ENCODE measurements at places on chromosomes 6 and 20. TPM values are rescaled to one million over a fixed set of nuclear protein-coding genes. Genes with fewer than 3 reads are reported as not detected.

DNA sequence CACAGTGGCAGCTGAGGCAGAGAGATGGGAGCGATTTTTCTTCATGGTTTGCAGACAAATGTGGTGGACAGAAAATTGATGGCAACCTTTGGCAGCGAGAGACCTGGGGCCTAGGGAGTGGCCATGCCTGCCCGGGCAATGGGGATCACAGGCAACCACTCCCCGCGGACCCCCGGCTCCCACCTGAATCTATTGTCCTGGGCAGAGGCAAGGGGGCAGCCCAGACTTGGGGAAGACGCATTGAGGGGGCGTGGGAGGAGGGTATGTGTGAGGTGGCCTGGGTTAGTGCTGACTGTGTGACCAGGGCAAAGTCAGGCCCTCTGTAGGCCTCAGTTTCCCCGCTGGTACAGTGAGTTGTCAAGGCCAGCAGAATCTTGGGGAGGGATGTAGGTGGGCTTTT, 53.6 kb upstream of the BLCAP start:
- no peaks in the 10 kb centered on the region for H3K4me1 ChIP-seq
- H3K36me3 ChIP-seq, result no peaks in the 10 kb centered on the region
- H3K4me3 ChIP-seq, result no peak overlapping the region

DNA sequence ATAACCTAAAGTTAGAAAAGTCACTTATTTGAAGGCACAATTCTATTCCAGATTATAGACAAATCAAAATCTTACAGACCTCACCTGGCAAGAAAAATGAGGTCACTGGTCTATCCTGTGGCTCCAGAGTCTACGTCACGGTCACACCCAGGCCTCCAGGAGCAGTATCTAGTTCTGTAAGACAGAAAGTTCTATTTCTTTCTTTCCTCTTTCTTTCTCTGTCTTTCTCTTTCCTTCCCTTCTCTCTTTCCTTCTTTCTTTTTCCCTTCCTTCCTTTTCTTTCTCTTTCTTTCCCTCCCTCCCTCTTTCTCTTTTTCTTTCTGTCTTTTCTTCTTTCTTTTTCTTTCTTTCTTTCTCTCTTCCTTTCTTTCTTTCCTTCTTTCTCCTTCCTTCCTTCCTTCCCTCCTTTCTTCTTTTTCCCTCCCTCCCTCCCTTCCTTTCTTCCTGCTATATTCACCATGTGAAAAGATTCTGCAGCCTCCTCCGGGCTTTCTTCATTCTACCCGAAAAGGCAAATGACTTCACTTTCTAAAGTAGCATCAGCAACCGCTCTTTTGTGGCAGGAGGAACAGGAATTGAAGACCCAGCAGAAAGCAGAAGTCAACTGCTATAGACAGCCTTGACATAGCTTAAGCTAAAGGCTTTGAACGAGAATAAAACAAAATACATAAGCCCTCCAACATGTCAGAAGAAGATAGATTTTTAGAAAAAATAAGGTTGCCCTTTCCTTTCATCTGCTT, 83.9 kb upstream of the SIRPG start:
- no peak overlapping the region for H3K4me3 ChIP-seq
- H3K4me1 ChIP-seq, result peaks cover 7% of the 10 kb centered on the region
- no peak for DNase-seq

DNA sequence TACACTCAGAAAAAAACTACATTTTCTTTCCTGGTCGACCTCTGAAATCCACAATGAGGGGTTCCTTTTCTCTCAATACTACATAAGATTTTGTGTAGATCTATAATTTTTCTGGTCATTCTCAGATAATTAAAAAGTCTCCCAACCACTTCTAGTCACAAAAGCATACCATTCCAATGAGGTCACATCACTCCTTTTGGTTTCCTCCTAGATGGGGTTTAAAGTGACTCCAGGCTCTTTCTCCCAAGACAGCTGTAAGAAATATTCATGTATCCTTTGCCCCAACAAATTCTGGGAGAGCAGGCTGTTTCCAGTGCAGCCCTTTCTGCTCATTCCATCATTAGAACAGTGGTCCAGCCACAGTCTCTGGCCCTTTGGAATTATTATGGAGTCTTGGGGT, 43.1 kb upstream of the BEND6 start:
- H3K4me3 ChIP-seq, result no peak overlapping the region
- no peak for DNase-seq
- no peaks in the 10 kb centered on the region for H3K27me3 ChIP-seq
- no peaks in the 10 kb centered on the region for H3K36me3 ChIP-seq
- H3K27ac ChIP-seq, result no peak overlapping the region
- no peaks in the 10 kb centered on the region for H3K4me1 ChIP-seq

DNA sequence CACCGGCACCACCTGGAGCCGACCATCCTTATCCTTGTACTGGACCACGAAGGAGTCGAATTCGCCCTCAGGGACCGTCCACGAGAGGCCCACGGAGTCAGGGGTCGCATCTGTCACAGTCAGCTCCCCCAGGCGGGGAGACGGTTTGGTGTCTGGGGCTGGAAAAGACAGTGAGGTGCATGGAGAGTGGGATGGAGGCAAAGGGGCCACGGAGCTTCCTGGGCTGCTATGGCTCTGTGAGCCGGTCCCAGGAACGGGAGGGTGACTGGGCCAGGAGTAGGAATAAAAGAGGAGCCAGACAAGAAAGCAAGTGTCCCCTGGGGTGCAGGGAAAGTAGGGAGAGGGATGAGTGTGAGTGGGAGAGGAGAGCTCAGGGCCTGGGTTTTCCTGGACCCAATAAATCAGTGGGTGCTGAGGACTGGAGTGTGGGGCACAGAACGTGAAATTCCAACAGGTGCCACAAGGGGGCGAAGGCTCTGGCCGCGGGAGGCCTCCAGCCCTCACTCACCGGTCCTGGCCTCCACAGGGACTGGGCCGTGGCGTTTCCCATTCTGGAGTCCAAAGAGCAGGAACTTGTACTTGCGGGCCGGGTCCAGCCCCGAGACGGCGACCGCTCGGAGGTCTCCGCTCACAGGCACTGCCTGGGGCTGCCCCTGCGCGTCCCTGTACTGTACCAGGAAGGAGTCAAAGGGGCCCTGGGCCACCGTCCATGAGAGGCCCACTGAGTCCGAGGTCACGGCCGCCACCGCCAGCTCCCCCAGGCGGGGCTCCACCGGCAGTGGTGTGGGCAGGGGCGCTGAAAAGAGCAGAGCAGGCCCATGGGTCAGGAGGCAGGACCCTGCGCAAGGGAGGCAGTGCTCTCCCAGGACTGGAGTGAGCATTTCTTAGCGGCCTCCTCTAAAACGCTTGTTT, 9.9 kb downstream of the CYP21A2 start:
- peaks cover 4% of the 10 kb centered on the region for H3K4me1 ChIP-seq
- H3K4me3 ChIP-seq, result no peak overlapping the region
- no peak overlapping the region for H3K27ac ChIP-seq
- H3K36me3 ChIP-seq, result no peaks in the 10 kb centered on the region
- DNase-seq, result peak; percentile 56

DNA sequence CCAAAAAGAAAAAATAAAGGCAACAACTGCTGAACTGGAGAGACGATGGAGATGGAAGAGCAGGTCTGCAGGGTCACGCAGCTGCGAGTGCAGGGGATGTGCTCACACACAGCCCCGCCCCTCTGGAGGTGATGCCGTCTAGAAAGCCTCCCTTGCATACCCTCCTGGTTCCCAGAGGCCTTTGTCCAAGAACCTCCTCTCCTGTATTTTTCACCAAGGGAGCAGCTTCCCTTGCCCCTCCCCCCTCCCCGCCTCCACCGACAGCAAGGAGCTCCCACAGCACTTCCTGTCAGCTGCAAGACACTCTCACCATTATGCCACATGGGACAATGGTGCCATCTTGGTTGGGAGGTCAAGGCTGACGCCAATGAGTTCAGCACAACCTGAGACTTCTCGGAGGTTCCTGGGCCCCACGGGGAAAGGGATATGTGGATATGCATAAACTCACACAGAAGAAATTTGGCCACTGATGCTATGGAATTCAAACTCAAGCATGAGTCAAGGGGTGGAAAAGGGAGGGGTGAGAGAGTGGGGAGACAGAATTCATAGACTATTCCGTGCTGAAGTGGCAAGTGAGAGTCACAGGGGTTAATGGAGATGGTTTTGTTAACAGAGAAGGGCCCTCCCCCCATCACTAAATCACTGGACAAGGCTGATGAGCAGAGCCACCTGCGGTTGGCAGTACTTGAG, 132.9 kb downstream of the SCML4 start:
- peaks cover 2% of the 10 kb centered on the region for H3K4me1 ChIP-seq
- H3K27ac ChIP-seq, result no peak overlapping the region
- H3K27me3 ChIP-seq, result no peaks in the 10 kb centered on the region
- H3K4me3 ChIP-seq, result no peak overlapping the region
- no peaks in the 10 kb centered on the region for H3K36me3 ChIP-seq

DNA sequence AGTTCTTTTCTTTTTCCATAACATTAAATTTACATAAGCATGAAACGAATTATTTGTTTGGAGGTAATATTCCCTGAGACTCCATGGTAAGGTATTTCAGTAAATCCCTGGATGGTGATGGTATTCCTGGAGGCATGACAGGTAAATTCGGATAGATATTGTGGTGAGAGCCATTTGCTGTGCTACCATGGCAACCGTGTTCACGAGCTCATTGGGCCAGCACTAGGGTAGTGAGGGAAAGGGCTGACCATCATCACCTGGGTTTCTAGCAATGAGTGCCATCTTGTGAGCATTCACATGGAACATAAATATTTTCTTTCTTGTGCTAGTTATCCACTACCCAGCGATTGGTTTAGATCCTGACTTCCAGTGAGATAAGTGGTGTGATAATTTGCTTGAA, 51.9 kb upstream of the GNRH2 start:
- H3K27me3 ChIP-seq, result no peaks in the 10 kb centered on the region
- H3K27ac ChIP-seq, result no peak overlapping the region
- no peak overlapping the region for H3K4me3 ChIP-seq
- H3K4me1 ChIP-seq, result peaks cover 25% of the 10 kb centered on the region

DNA sequence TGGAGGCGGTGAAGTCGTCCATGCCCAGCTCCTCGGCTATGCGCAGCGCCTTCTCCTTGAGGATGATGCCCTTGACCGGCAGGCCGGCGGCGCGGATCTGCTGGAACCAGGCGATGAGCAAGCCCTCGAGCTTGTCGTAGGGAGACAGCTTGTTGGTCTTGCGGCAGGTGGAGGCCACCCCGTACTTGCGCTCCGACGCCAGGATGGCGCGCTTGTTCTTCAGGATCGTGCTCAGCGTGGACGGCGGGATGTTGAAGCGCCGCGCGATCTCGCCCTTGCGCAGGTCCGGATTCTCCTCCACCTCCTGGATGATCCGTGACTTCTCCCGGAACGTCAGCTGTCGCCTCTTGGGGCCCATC, 435 bp downstream of the CENPB start:
- H3K4me3 ChIP-seq, result peak overlapping the region; percentile 82
- peaks cover 10% of the 10 kb centered on the region for H3K36me3 ChIP-seq
- H3K27ac ChIP-seq, result peak overlapping the region; percentile 80
- H3K4me1 ChIP-seq, result peaks cover 30% of the 10 kb centered on the region
- H3K27me3 ChIP-seq, result no peaks in the 10 kb centered on the region
- peak; percentile 49 for DNase-seq

DNA sequence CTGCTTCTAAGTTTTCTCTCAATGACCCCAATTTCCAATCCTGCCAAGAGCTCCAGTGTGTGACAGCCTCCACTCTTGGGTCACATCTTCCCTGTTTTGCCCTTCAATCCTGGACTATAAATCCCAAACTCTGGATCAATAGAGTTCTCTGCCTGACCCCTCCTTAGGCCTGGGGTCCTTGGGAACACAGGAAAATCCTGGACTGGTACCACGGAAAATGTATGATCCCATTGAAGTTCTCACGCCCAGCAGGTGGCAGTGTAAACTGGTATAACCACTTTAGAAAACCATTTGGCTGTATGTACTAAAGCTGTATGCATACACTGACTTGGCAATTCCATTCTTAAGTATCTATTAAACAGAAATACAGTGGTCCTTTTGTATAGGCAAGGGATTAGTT, 98.0 kb downstream of the SNAP25 start:
- no peak for DNase-seq
- H3K36me3 ChIP-seq, result no peaks in the 10 kb centered on the region
- peaks cover 24% of the 10 kb centered on the region for H3K27me3 ChIP-seq
- H3K27ac ChIP-seq, result no peak overlapping the region

DNA sequence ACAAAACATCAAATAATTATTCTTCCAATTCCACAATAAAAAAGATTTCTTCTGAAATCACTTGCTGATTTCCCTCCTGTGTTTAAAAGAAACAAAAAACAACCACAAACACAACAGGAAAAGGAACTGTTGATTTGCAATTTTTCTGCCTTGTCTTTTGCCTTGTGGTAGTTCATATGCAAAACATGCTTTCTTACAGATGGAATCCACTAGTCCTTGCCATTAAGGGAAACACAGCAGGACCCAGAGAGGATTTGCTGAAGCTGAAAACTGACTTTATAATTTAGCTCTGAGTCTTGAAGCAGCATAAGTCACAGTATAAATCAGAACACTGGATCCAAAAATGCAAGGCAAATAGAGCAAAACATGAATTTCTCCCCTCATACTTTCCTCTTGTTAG, 328.8 kb downstream of the PHF3 start:
- H3K27ac ChIP-seq, result no peak overlapping the region
- no peak overlapping the region for H3K4me3 ChIP-seq
- no peaks in the 10 kb centered on the region for H3K27me3 ChIP-seq
- no peaks in the 10 kb centered on the region for H3K36me3 ChIP-seq

- peaks cover 4% of the 10 kb centered on the region for H3K27me3 ChIP-seq
- no peak for DNase-seq
- no peak overlapping the region for H3K27ac ChIP-seq
- H3K4me3 ChIP-seq, result no peak overlapping the region
- H3K36me3 ChIP-seq, result no peaks in the 10 kb centered on the region
These were observed 15.5 kb upstream of the ZFP57 start for GRCh38 chr6:29696147-29697125.

DNA sequence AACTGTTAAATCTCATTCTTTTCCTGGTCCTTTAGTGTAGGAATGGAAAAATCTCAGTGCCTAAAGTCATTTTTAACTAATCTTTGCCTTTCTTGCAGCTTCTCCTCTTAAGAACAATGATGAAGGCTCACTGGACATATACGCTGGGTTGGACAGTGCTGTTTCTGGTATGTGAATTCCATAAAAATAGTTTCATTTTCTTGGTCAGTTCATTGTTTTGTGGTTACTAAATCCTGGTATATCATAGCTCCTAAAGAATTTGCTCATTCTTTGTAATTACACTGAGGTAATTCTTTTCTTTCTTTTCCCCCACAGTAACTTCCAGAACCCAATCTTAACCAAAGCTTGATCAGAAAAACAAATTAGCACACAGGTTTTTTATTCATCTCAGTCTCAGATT, 23.4 kb downstream of the CASP8AP2 start:
- H3K4me3 ChIP-seq, result no peak overlapping the region
- DNase-seq, result no peak
- peaks cover 40% of the 10 kb centered on the region for H3K36me3 ChIP-seq
- H3K27me3 ChIP-seq, result no peaks in the 10 kb centered on the region
- peaks cover 8% of the 10 kb centered on the region for H3K4me1 ChIP-seq
- no peak overlapping the region for H3K27ac ChIP-seq

GRCh38 chr6:137092018-137092417, 47.3 kb upstream of the IL20RA start:
- peaks cover 10% of the 10 kb centered on the region for H3K4me1 ChIP-seq
- peaks cover 19% of the 10 kb centered on the region for H3K27me3 ChIP-seq
- no peak overlapping the region for H3K27ac ChIP-seq
- H3K36me3 ChIP-seq, result no peaks in the 10 kb centered on the region

The MYBL2 gene
- 140 TPM for total RNA-seq

The PTPRT gene
- total RNA-seq, result not detected

The PSMB1 gene
- 270 TPM for total RNA-seq

The SHLD1 gene
- total RNA-seq, result 6.9 TPM

The SPATA25 gene
- 0.90 TPM for total RNA-seq

The GSTA2 gene
- not detected for total RNA-seq

The RXRB gene
- 40.4 TPM for total RNA-seq

The NHLRC1 gene
- total RNA-seq, result 0.19 TPM

The PPP2R5D gene
- 43.0 TPM for total RNA-seq
